Forelimb muscle (tissue), 1 donor: ENCODE measurements at places on chromosomes 4 and X. TPM values are rescaled to one million over a fixed set of nuclear protein-coding genes. Genes with fewer than 3 reads are reported as not detected.

DNA sequence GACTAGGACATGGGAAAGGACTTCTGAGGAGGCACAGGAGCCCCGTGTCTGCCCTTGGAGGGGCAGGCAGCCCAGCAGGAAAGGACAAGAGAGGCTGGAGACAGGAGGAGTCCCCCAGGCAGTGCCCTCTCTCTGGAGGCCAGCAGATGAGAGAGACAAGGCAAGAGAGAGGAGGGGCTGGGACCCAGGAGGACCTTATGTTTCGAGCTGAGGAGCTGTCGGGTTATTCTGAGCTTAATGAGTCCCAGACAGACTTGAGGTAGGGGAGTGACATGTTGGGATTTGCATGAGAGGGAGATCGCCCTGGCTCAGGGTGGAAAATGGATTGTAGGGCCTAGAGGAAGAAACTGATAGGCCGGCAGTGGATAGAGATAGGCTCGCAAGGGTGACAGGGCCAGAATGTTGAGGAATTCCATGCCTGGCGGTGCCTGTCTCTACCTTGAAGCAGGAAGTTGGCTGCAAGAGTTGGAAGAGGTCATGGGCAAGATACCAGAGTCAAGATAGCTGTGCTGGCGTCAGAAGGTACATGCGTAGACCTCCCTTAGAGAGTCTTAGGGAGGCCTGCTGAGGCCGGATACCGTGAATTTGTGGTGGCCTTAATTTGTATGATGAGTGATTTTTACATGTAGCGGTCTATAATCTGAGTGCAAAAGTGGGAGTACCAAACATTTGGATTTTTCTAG lies 19.4 kb downstream of the STOX2 start:
- no peak for DNase-seq

- no peak for DNase-seq
Measured at GRCh38 chr4:140144050-140144449, 9.9 kb downstream of the MAML3 start.

- no peak for DNase-seq
Measured at GRCh38 chr4:81595287-81595686, 123.6 kb upstream of the RASGEF1B start.

DNA sequence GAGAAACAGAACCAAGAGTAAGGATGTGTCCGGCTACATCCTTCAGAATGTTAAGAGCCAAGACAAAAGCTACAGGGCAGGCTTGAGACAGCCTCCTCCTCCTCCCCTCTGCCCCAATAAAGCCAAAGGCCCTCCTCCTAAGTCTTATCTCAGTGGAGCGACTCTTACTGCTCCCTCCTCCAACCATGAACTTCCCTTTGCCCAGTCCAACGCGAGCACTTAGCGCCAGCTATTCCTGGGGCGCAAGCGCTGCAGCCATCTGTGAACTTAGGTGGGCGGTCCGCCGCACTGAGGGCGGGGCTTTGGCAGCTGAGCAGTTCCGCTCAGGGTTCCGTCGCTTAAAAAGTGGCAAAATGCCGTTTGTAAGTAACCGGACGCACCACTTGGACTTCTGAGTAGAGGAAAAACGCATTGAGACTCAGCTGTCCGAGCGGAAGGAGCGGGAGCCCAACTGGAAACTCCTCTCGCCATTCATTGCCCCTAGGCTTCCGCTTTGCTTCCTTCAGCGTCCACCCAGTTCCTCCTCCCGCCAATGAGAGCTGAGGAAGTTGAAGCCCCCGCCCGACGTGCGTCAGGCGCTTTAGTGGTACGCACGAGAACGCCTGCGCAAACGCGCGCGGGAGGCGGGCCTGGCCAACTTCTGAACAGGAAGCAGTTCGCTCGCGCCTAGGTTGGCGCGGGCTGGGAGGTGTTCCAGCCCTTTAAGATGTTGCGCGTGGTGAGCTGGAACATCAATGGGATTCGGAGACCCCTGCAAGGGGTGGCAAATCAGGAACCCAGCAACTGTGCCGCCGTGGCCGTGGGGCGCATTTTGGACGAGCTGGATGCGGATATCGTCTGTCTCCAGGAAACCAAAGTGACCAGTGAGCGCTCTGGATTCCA lies at the start of gene APEX2:
TSS of gene APEX2 (plus strand) at position 647 of the 882 bp plus-strand sequence. CDS start at position 707, 60 bp downstream.
- DNase-seq = peak; percentile 77

GRCh38 chr4:86569103-86569870 lies 24.8 kb upstream of the PTPN13 start:
- no peak for DNase-seq

DNA sequence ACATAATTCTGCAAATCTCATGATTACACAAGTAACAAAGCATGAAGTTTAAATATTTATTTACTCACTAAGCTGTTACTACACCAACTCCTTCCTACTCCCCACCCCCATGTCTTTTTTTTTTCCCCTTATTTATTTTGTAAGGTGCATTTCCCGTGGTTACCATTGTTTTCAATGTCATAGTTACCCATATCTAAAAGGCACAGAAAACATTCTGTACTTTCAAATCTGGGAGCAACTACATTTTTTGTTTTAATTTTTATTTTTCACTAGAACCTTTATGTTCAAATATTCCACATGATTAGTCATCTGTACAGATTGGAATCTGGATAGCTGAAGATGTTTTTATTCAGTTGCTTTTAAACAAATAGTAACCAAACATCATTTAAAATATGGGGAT lies 62.8 kb downstream of the PPP3CA start:
- DNase-seq = no peak

GRCh38 chrX:104122829-104123228 lies 10.5 kb downstream of the ZCCHC18 start:
- DNase-seq = no peak

GRCh38 chr4:109729117-109729717 lies 653 bp downstream of the PLA2G12A start:
- DNase-seq = no peak

Gene PPBP
- 2.8 TPM for polyA plus RNA-seq

Gene CCDC110
- 1.4 TPM for polyA plus RNA-seq
